ENCODE measurements at places on chromosomes 7 and 10. TPM values are rescaled to one million over a fixed set of nuclear protein-coding genes. Genes with fewer than 3 reads are reported as not detected.
A peak's percentile ranks its signal among the peaks of the same experiment; 100 is the strongest.

Gene CNNM1
- total RNA-seq: 0.75 TPM

Gene GRM3
- not detected for total RNA-seq

Gene TRIM50
- total RNA-seq: not detected

Gene CCDC3
- not detected for total RNA-seq

GRCh38 chr10:77800320-77800719 is 126.2 kb downstream of the DLG5 start:
- H3K36me3 ChIP-seq: no peaks in the 10 kb centered on the region
- peak overlapping the region; percentile 46 for H3K27ac ChIP-seq
- no peak for DNase-seq
- no peaks in the 10 kb centered on the region for H3K27me3 ChIP-seq
- H3K4me1 ChIP-seq: peaks cover 16% of the 10 kb centered on the region

DNA sequence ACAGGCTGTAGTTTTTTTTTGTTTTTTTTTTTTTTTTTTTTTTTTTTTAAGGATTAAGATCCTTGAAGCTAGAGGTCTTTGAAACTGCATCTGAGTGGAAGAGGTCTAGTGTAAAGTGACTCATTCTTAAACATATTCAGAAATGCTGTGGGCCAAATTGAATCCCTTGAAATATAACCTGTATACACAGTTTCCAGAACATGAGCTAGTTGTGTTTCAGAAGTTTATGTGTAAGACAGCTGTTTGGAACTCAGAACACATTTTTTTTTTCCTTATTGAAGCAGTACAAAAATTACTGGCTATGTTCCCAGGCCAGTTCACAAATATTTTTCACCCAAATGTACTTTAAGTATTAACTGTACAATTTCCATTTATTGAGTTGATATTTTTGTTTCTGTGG is 67.9 kb downstream of the PPP1R9A start:
- H3K36me3 ChIP-seq: no peaks in the 10 kb centered on the region
- H3K27me3 ChIP-seq: no peaks in the 10 kb centered on the region
- H3K27ac ChIP-seq: no peak overlapping the region
- DNase-seq: no peak

DNA sequence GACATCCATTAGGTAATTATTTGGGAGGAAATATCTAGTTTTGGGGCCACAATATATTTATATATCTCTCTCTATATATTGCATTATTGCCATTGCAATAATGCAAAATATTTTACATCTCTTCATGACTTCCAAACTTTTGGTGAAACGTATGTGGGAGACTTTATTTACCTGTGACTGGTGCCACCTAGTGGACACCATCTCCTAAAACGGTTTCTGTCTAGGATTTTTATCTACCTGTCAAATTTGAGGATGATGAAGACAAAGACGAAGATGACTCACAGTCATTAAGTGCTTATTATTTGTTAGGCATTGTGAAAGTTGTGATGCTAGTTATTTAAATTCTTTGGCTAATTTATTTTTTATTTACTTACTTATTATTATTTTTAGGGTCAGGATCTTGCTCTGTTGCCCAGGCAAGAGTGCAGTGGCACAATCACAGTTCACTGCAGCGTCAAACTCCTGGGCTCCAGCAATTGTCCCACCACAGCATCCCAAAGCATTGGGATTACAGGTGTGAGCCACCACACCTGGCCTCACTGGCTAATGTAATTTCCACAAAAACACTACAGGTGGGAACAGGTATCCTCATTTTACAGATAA is 18.7 kb upstream of the CBLL1 start:
- peak; percentile 48 for DNase-seq
- no peaks in the 10 kb centered on the region for H3K36me3 ChIP-seq
- H3K4me3 ChIP-seq: no peak overlapping the region
- no peaks in the 10 kb centered on the region for H3K27me3 ChIP-seq
- no peak overlapping the region for H3K27ac ChIP-seq

DNA sequence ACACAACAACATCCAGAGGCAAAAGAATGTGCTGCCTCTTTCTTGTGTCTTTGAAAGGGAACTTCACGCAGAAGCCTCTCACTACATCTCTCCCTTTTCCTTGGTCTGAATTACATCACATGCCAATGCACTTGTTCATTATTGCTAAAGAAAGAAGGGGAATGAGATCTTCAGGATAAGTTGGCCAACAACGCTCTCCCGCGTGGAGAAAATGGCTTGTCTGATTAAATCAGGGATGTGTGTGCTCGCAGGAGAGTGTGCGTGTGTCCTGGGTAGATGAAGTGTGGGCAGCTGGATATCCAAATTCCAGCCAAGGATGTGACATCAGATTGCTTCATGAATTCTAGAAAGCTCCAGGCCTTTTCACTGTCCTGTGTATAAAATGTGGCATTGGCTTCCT is 541.6 kb upstream of the FZD8 start:
- H3K36me3 ChIP-seq: no peaks in the 10 kb centered on the region
- no peaks in the 10 kb centered on the region for H3K27me3 ChIP-seq
- no peak overlapping the region for H3K4me3 ChIP-seq

- no peak overlapping the region for H3K27ac ChIP-seq
- H3K27me3 ChIP-seq: peaks cover 56% of the 10 kb centered on the region
- no peak for DNase-seq
- no peaks in the 10 kb centered on the region for H3K36me3 ChIP-seq
- peaks cover 32% of the 10 kb centered on the region for H3K4me1 ChIP-seq
These were observed 1.2 kb downstream of the FGF8 start for GRCh38 chr10:101774589-101775272.

- no peak overlapping the region for H3K27ac ChIP-seq
- no peaks in the 10 kb centered on the region for H3K4me1 ChIP-seq
- no peak overlapping the region for H3K4me3 ChIP-seq
These were observed 186.7 kb downstream of the CRPPA start for GRCh38 chr7:16234493-16235146.

Measured in CD4-positive, alpha-beta memory T cell (primary cell).